ENCODE measurements at places on chromosomes 6 and 20.

DNA sequence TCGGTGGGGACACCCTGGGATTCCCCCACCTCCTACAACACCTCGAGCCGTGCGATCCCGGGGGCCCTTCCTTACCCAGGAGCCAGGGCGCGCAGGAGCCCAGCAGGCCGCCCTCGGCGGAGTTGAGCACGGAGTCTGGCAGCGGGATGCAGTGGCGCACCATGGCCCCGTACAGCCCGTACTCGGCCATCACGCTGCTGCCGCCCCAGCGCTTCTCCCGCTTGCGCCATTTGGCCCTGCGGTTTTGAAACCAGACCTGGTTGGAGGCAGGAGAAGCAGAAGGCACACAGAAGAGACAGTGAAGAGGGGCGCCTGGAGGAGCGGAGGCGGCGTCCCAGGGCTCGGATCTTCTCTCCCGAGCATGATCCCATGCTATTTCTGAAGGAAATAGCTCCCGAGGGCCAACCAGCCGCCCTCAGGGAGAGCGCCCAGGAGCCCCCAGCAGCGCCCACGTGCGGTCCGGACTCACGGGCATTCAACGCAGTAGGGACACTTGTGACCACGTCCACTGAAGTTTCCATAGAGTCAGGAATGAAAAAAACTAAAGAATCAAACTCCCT lies 4.3 kb downstream of the VSX1 start:
- peak; percentile 35 for DNase-seq

DNA sequence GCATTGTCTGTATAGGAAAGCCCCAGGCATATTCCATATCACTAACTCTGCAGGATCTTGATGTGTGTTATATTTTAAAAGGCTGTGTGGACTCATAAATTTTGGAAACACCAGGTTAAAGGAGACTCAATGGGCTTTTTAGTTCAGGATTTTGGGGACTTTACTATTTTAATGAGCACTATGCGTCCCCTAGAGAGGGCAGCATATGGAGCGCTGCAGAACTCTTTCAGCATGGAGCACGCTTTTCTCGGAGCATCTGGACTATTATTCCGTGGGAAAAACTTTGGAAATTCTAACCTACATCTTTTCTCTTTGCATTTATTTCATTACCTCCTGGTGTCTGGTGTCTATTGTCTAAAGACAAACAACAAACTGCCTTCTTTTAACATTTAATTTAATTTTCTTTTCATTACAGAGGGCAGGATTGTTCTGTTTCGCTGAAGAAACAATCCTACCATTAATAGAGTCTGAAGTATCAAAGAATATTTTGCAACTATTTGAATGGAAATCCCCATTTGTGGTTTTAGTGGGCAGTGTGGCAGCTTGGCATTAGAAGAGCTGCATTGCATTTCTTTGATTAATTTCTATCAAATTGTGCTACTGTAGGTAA lies 399.9 kb upstream of the HSF2 start:
- no peak for DNase-seq

GRCh38 chr6:116595247-116595646 lies 21.0 kb upstream of the RSPH4A start:
- DNase-seq: no peak

- DNase-seq: no peak
These were observed 57.0 kb downstream of the SOBP start for GRCh38 chr6:107546691-107547450.

DNA sequence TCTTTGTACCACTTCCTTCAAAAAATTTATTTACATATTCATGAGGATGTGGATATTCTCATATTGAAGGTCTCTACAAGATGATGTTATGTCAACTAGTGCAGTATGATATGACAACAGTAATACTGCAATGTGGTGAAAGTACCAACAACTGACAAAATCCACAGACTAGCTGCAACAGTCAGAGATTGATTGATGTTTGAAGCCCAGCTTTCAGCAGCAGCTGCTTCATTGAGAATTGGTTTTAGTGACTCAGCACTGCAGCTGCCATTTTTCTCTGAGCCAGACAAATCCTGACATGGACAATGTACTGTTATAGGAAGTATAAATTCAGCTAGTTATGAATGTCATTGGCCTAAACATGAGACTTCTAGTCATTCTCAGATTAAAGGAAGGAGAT lies 53.8 kb downstream of the PKIB start:
- no peak for DNase-seq

GRCh38 chr6:73614802-73615201 lies 39.0 kb downstream of the SLC17A5 start:
- DNase-seq: no peak

DNA sequence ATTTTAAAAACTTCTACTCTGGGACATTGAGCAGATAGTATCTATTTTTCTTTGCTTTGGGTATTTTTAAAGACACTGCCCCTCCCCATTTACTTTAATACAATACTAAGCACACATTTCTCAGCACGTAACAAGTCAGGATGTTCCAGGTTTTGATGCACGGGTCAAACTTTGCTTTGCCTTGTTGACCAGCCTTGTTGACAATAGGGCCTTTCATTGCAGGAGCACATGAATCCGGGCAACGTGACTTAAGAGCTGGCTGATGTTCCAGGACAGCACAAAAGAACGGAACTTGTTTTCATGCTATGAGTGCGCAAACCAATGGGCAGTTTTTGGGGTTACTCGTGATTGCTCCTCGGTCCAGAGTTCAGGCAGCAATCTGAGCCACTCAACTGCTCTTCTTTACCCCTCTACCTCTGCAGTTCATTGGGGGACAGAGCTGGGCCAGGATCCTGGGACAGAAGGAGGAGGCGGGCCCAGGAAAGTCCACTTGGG lies 78.6 kb upstream of the SLC22A16 start:
- peak; percentile 71 for DNase-seq

- DNase-seq: no peak
These were observed 19.4 kb downstream of the CRYBG1 start for GRCh38 chr6:106379951-106380350.

DNA sequence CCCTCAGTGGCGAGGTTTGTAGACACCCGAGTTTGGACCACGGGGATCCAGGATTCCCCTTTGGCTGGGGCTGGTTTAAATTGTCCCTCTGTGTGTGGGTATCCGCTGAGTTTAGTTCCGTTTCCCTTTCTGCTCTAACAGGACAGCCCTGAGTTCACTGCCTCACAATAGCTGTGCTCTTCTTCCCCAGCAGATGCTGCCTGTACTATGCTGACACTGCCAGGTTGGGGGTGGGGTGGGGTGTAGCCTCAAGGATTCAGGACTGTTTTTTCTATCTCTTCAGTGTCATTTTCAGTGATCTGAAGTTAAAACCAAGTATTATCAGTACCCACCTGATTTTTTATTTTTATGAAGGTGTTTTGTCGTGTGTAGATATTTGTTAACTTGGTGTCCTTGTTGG lies 655.0 kb downstream of the COL12A1 start:
- DNase-seq: no peak

- DNase-seq: no peak
These were observed 97.1 kb upstream of the GRIK2 start for GRCh38 chr6:101296169-101296960.

GRCh38 chr6:142802124-142802523 lies 142.9 kb downstream of the HIVEP2 start:
- DNase-seq: no peak

GRCh38 chr6:88513920-88514319 lies 347.8 kb upstream of the CNR1 start:
- no peak for DNase-seq

GRCh38 chr6:71588490-71588889 lies 297.9 kb upstream of the RIMS1 start:
- DNase-seq: no peak

DNA sequence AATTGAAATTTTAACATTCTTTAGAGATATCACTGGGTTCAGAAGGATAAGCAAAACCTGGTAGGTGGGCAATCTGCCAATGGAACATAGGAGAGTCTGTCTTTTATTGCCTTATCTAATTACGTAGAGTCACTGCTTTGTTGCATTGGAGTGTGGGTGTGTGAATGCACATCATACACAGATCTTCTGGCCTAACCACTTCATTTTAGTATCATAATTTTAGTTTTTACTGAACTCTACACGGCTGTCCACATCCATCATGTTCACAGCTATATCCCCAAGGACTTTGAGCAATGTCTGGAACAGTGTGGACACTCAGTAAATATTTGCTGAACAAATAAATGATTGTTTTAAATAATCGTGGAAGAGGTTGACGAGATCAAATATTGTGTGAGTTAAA lies 104.6 kb upstream of the AKIRIN2 start:
- no peak for DNase-seq

- DNase-seq: no peak
These were observed 480.7 kb downstream of the CD83 start for GRCh38 chr6:14598017-14598864.

DNA sequence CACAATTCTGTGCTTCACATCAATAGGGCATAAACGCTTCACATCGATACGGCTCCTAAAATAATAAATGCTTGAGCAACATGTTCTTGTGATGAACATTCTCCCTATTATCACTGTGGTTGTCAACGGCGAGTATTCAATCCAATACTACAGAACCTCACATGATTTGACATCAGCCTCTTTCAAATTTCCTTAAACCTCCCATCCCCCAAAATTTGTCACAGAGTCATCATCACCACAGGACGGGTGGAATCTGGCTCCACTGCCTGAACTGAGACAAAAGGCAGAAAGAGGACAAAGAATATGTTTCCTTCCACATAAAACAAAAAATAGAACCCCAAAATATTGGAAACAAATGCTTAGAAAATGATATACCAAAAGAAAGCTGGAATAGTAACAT lies 7.3 kb downstream of the THEMIS start:
- DNase-seq: no peak

- DNase-seq: no peak
These were observed 637.6 kb upstream of the CHD6 start for GRCh38 chr20:42255821-42256220.

GRCh38 chr6:78611102-78611620 lies 256.2 kb upstream of the IRAK1BP1 start:
- DNase-seq: no peak

DNA sequence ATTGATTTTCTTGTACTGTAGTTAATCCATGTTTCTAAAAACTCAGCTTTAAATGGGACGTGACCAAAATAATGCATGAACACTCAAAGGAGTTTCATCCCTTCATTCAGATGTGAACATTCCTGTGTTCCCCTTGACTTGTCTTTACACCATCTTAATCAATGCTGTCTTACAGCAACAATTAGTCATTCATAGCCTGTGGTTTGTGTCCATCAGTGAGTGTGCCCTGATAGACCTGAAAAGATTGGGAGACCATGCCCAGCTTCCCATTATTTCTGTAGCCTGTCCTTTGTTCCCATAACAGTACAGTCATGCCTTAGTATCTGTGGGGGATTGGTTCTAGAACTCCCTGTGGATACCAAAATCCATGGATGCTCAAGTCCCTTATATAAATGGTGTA lies 23.9 kb downstream of the NT5E start:
- DNase-seq: no peak

GRCh38 chr6:76861403-76861802 lies 601.9 kb downstream of the HTR1B start:
- no peak for DNase-seq

GRCh38 chr20:46543033-46543432 lies 7.4 kb downstream of the OCSTAMP start:
- no peak for DNase-seq
